ENCODE measurements at places on chromosomes 5 and 9.

GRCh38 chr5:43193181-43193893 is 1.3 kb downstream of the NIM1K start:
- no peak for DNase-seq

DNA sequence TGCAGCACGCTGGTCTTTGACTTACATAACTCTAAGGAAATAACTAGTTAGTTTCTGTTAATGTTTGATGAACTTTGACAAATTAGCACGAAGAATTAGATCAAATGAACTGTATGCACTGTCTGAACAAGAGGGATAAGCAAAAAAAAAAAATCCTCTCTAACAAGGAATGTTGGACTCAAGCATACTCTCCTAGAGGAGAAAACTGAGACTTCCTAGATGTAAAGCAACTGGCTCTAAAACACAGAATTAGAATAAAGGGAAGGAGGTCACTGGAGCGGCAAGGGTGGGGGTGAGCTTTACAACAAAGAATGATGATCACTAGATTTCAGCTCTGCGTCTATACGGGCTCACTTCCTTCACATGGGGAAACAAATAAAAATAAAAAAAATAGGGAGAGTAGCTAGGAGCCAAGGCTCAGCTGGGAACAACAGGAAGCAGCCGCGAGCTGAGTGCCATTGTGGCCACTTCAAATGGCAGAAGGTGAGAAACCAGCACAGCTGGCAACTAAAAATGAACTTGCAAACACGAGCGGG is 48.7 kb upstream of the CEMIP2 start:
- DNase-seq, result no peak

DNA sequence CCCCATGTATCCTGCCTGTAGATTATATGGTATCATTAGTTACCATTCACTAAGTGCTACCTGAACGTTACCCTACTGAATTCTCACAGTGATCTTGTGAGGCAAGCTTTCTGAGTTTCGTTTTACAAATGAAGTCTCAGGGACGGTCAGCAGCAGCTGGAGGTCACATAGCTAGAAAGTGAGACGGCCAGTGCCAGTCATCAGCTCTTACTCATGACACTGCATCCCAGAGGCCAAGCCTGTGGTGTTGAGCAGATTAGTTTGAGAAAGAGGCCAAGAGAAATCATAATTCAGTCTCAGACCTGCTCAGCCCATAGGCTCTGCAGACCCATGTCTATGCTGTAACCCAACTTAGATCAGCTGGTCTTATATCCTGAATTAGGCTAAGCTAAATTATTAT is 95.7 kb upstream of the EGFLAM start:
- DNase-seq, result no peak

GRCh38 chr9:74645007-74645639 is 148.0 kb downstream of the RORB start:
- DNase-seq, result no peak

DNA sequence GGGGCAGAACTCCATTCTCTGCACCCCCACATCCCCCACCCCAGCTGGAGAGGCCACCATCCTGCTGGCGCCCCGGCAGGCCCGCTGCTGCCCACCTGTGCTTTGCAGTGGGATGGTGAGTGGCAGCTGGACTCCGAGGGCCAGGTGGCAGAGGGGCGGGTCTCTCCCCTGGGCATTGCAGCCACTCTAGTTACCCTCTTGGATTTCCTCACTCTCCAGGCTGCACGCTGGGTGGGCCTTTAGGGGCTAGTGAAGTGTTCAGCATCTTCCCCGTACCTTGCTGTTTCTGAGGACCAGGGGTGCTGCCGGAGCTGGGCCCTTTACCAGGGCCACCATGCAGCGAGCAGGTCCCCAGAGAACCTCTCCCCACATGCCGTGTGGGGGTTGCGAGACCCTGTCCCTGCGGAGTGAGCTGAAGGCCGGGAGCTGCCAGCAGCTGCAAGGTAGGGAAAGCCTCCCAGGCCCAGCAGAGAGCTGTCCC is 88.4 kb upstream of the SH3PXD2B start:
- no peak for DNase-seq

- DNase-seq, result no peak
Observed at GRCh38 chr9:136578915-136579649, 33.2 kb upstream of the NOTCH1 start.

GRCh38 chr5:61228691-61229280 is 66.5 kb upstream of the SMIM15 start:
- no peak for DNase-seq
